ENCODE measurements at places on chromosomes 11 and 22. TPM values are rescaled to one million over a fixed set of nuclear protein-coding genes. Genes with fewer than 3 reads are reported as not detected.

CRYBB3 gene
- 0.70 TPM for total RNA-seq

DENND6B gene
- 3.7 TPM for total RNA-seq

C2CD2L gene
- total RNA-seq: 26.6 TPM

C11orf21 gene
- total RNA-seq: 0.15 TPM

MMP1 gene
- 0.79 TPM for total RNA-seq

TENM4 gene
- 1.7 TPM for total RNA-seq

IGSF22 gene
- total RNA-seq: 2.0 TPM

MS4A15 gene
- not detected for total RNA-seq

TUB gene
- total RNA-seq: 0.89 TPM

TAF10 gene
- total RNA-seq: 113 TPM

CALCA gene
- total RNA-seq: not detected

CABP4 gene
- total RNA-seq: 2.0 TPM

IRAG1 gene
- total RNA-seq: 7.7 TPM

ASCL2 gene
- total RNA-seq: 6.3 TPM

TM7SF2 gene
- 36.0 TPM for total RNA-seq

CHRDL2 gene
- not detected for total RNA-seq

RIC8A gene
- 86.9 TPM for total RNA-seq

OR6A2 gene
- total RNA-seq: 0.43 TPM

HORMAD2 gene
- not detected for total RNA-seq

TUBA8 gene
- total RNA-seq: 2.7 TPM

PATZ1 gene
- total RNA-seq: 15.0 TPM

OR5M11 gene
- total RNA-seq: not detected

PATE2 gene
- total RNA-seq: not detected

PDE2A gene
- total RNA-seq: 6.6 TPM

LGALS12 gene
- 0.36 TPM for total RNA-seq

LDHAL6A gene
- not detected for total RNA-seq

PHF21B gene
- 0.40 TPM for total RNA-seq

SMC1B gene
- not detected for total RNA-seq

MS4A7 gene
- 38.3 TPM for total RNA-seq

BBOX1 gene
- not detected for total RNA-seq

OR4C45 gene
- total RNA-seq: not detected

TMEM225 gene
- total RNA-seq: not detected

MCM5 gene
- 17.2 TPM for total RNA-seq

CPSF7 gene
- 59.0 TPM for total RNA-seq

RAG2 gene
- not detected for total RNA-seq

WT1 gene
- not detected for total RNA-seq

RASL10A gene
- total RNA-seq: 1.7 TPM

C22orf42 gene
- total RNA-seq: not detected

CYP2D6 gene
- 2.0 TPM for total RNA-seq

APOA4 gene
- not detected for total RNA-seq

OR4A16 gene
- not detected for total RNA-seq

CCDC89 gene
- total RNA-seq: 3.8 TPM

TSGA10IP gene
- not detected for total RNA-seq

KREMEN1 gene
- 24.0 TPM for total RNA-seq

NDUFV1 gene
- total RNA-seq: 292 TPM

BARX2 gene
- total RNA-seq: 31.3 TPM

ACRV1 gene
- total RNA-seq: not detected

WNT7B gene
- not detected for total RNA-seq

CARNS1 gene
- 0.61 TPM for total RNA-seq

OR8D1 gene
- not detected for total RNA-seq

MYO18B gene
- total RNA-seq: 0.03 TPM

OR10A2 gene
- total RNA-seq: not detected

PRR33 gene
- total RNA-seq: not detected

SNX32 gene
- total RNA-seq: 1.6 TPM

MPZL2 gene
- total RNA-seq: 84.7 TPM

MMP27 gene
- total RNA-seq: not detected

RFPL1 gene
- not detected for total RNA-seq

CAPN5 gene
- 339 TPM for total RNA-seq

P2RY2 gene
- total RNA-seq: 20.4 TPM

Measured in left colon (tissue), 2 donors.